ENCODE measurements at places on chromosomes 3 and 15.

DNA sequence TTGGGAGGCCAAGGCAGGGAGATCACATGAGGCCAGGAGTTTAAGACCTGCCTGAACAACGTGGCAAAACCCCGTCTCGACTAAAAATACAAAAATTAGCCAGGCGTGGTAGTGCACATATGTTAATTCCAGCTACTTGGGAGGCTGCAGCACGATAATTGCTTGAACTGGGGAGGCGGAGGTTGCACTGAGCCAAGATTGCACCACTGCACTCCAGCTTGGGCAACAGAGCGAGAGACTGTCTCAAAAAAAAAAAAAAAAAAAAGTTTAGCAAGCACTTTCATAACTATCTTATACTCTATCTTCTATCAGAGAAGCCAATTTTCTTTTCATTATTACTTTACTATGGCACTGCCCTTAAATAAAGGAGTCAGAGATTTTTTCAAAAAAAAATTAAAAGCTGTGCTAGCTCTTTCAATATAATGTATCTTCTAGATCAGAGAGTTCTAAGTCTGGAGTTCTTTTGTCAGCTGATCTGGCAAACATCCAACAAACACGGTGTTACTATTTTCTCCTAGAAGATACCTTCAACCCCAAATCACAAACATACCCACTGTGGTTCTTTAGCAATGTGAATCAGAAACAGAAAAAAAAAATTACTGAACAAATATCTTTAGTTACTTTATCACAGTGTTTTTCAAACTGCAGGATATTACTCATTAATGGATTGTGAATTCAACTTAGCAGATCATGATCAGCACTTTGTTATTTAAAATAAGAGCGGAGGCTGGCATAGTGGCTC, 3.0 kb downstream of the ZNF770 start:
- no peak for DNase-seq

- no peak for DNase-seq
These were observed 40.5 kb upstream of the CCK start for GRCh38 chr3:42306499-42306898.

- DNase-seq, result no peak
These were observed 169.7 kb downstream of the KCNMB2 start for GRCh38 chr3:178705925-178706324.

- DNase-seq, result peak; percentile 52
These were observed 32.4 kb downstream of the CD200R1L start for GRCh38 chr3:112814266-112814665.

DNA sequence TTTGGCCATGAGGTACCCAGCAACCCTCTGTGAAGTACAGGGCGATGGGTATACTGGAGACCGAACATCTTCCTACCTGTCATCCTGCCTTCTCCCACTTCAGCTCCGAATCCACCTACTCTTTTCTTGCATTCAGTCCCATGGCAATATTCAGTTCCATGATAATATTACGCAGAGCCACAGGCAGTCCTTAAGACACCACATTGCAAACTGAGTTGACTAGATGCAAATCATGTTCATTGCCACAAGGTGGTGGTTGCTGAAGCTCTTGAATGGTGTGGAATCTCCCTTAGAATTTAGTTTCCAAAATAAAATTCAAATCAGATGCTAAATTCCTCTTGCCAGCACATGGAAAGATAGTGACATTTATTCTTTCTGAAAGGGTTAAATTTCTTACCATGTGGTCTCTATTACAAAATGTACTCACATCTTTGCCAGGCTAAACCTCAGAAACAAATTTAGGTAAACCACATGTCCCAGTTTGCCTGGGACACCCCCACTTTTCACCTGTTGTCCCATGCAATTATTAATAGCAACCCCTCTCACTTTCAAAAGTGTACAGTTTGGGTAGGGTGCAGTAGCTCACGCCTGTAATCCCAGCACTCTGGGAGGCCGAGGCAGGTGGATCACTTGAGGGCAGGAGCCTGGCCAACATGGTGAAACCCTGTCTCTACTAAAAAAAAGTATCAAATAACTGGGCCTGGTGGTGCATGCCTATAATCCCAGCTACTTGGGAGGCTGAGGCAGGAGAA, 1.7 kb upstream of the NME9 start:
- peak; percentile 24 for DNase-seq

Data from AG20443 (cell line).